PC-9 (cell line): ENCODE measurements at places on chromosomes 6 and 20.

- H3K4me1 ChIP-seq = no peaks in the 10 kb centered on the region
- no peaks in the 10 kb centered on the region for H3K36me3 ChIP-seq
- H3K4me3 ChIP-seq = no peak overlapping the region
- H3K27ac ChIP-seq = no peak overlapping the region
- H3K27me3 ChIP-seq = peaks cover 98% of the 10 kb centered on the region
- no peak for DNase-seq
Observed at GRCh38 chr6:168302534-168302933, 17.0 kb downstream of the DACT2 start.

DNA sequence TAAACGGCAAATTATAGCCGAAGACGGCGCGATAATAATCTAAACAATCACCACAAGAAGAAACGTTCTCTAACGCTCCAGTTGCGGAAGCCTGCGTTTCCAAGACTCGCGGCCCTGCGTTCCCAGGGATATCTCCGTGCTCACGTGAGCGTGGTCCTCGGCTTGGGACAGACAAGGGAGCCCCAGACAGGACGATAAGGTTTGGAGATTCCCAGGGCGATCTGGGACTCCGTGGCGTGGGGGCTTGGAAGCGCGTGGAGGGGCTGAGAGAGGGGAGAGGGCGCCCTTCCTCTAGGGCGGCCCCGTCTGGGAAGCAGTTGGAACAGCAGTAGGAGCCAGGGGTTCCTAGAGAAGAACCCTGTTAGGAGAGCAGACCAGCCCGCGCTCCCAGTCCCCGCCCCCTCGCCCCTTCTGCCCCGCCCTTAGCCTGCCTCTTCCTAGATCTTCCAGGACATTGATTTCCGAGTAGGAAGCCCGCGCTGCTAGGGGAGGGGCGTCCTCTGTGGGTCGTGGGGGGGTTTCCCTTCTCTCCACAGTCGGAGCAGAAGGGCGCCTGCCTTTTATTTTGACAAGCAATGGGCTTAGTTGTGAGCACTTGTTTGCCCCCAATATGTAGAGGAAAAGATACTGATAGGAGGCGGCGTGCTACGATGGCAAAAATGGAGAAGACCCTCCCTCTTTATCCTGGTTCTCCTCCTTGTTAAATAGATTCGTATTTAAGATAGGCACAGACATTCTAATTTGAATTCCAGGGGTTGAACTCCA is 10.6 kb downstream of the NRN1 start:
- no peaks in the 10 kb centered on the region for H3K36me3 ChIP-seq
- H3K4me1 ChIP-seq = no peaks in the 10 kb centered on the region
- H3K4me3 ChIP-seq = no peak overlapping the region
- peaks cover 17% of the 10 kb centered on the region; the same call in 1 of the 2 replicates for H3K27me3 ChIP-seq
- H3K27ac ChIP-seq = no peak overlapping the region

DNA sequence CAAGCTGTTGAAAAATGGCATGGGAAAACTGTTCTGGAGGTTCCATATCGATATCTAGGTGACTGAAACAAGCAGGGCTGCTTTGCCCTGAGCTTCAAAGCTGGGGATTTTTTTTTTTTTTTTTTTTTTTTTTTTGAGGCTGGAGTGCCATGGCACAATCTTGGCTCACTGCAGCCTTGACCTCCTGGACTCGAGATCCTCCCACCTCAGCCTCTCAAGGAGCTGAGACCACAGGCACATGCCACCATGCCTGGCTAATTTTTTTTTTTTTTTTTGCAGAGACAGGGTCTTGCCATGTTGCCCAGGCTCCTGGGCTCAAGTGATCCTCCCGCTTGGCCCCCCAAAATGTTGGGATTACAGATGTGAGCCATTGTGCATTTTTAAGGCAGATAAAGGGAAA is 11.0 kb downstream of the ERGIC3 start:
- H3K36me3 ChIP-seq = peaks cover 6% of the 10 kb centered on the region
- H3K27ac ChIP-seq = no peak overlapping the region
- H3K4me3 ChIP-seq = no peak overlapping the region
- H3K27me3 ChIP-seq = no peaks in the 10 kb centered on the region

DNA sequence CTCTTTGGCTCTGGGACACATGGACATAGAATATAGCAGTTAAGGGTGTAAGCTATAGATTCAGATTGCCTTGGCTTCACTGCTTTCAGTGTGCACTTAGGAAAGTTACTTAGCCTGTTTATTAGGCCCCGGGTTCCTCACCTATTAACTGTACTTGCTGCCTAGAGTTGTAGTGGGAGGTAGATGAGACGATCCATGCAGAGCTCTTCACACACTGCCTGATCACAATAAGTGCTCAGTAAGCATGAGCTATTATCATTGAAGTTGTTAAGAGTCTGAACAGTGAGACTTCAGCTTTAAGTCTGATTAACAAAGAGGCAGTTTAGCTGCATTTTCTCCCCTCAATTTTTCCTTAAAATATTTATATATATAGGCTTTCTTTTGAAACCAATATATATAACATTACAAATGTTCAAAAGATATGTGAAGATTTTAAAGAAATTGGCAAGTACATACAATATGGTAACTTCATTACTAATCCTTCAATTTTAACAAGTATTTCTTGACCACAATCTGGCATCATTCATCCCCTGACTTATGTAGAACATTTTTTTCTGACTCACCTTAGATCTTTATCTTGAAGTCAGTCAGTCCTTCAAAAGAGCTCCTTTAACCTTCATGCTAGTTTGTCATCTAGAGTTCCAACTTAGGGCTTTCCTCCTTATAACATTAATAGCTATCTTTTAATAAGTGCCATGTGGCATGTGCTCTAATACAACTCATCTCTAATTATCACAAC is 20.5 kb upstream of the SUPT3H start:
- DNase-seq = no peak
- H3K4me1 ChIP-seq = peaks cover 9% of the 10 kb centered on the region; the same call in 1 of the 2 replicates
- H3K4me3 ChIP-seq = no peak overlapping the region
- no peak overlapping the region for H3K27ac ChIP-seq
- no peaks in the 10 kb centered on the region for H3K27me3 ChIP-seq

DNA sequence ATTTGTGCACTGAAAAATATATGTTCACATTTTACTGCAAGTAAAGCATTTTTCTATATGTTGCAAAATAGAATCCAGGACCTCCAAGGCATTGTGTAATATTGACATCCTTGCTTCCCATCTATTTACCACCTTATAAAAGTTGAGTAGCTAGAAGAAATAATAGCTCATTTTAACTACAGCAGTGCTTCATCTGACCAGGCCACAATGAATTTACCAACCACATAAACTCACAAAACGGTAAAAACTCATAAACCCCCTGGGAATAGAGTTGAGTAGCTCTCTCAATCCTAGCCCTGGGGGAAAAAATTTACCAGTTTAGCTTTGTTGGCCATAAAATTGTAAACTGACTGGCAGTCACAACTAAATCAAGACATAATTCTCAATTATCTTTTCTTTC is 3.9 kb downstream of the ATXN1 start:
- H3K27ac ChIP-seq = peak overlapping the region; percentile 42; the same call in 1 of the 2 replicates
- no peaks in the 10 kb centered on the region for H3K27me3 ChIP-seq
- H3K36me3 ChIP-seq = no peaks in the 10 kb centered on the region
- DNase-seq = no peak
- no peak overlapping the region for H3K4me3 ChIP-seq

DNA sequence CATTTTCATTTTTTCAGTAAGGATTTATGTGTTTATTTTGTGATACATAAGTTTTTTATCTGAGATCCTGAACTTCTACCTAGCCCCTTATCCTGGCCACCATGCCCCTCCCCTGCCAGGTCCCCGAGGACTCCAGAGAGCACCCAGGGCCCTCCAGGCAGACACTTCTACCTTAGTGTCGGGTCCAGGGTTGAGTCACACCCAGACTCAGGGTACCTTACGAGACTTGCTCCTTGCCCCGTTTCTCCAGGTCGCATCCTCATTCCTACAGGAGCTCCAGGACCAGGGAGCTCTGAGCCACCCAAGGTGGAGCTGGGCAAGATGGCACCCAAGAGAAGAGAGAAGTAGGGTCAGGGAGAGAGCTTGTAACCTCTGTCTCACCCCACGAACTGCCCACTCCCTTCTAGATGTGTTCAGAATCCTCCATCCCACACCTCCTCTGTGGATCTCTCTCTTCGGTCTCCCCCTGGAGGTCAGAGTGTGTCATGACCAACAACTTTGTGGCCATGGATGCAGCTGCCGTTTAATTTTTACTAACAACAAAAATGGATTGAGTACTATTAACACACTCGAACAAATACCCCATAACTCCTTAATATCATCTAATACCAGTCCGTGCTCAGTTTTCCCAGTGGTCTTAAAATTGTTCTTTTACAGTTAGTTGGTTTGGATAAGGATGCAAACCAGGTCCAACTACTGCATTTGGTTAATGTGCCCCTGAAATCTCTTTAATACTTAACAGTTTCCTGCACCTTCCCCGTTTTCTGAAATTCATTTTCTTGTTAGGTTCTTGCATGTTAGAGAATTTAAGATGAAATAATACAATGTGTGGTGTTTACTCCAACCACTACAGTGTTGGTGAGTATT is 130.6 kb upstream of the INSM1 start:
- peak; percentile 21 for DNase-seq
- H3K27ac ChIP-seq = no peak overlapping the region
- H3K36me3 ChIP-seq = no peaks in the 10 kb centered on the region
- no peak overlapping the region for H3K4me3 ChIP-seq

DNA sequence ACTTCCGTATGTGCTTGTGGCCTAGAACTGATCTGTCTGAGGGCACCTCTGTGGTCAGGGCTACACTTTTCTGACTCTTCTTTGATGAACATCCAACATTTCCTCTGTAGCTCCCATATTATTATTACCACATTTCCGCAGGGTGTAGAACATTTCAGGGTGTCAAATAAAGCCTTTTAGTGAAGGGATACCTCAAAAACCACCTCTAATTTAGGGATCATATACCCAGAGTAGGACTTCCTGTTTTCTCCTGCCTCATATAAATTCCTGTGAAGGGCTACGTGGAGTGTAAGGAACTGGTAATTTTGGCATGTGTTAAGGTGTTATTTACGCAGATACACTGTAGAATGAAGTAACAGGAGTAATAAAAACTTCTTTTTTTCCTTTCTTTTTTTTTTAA is 5.5 kb upstream of the MUC22 start:
- peak overlapping the region; percentile 42; the same call in 1 of the 2 replicates for H3K27ac ChIP-seq
- H3K27me3 ChIP-seq = no peaks in the 10 kb centered on the region
- peaks cover 58% of the 10 kb centered on the region for H3K4me1 ChIP-seq
- no peak for DNase-seq

- no peak overlapping the region for H3K4me3 ChIP-seq
- peaks cover 16% of the 10 kb centered on the region for H3K4me1 ChIP-seq
- H3K27me3 ChIP-seq = no peaks in the 10 kb centered on the region
- peaks cover 9% of the 10 kb centered on the region; the same call in 1 of the 2 replicates for H3K36me3 ChIP-seq
- DNase-seq = no peak
- no peak overlapping the region for H3K27ac ChIP-seq
Observed at GRCh38 chr20:38092260-38092857, 58.8 kb downstream of the RPRD1B start.

- H3K36me3 ChIP-seq = peaks cover 6% of the 10 kb centered on the region; the same call in 1 of the 2 replicates
- no peak overlapping the region for H3K27ac ChIP-seq
- no peak for DNase-seq
- H3K27me3 ChIP-seq = no peaks in the 10 kb centered on the region
Observed at GRCh38 chr6:109714166-109714565, 23.1 kb downstream of the FIG4 start.

DNA sequence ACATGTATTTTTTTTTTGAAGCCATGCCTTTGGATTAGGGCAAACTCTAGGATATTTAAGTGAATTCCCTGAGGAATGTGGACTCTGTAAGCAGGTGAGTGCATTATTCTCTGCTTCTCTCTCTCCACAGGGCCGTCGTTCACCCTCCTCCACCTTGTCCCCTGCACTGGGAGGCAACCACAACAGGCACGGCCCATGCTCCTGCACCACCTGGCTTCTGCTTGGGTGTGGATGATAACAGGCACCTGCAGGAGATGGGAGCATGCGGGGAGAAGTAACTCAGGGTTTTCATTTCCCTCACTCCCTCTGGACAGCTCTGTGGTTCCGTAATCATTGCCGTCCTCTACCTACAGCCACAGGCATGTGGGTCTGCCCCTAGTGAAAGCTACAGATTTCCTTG is 43.4 kb downstream of the HLA-C start:
- DNase-seq = no peak
- no peaks in the 10 kb centered on the region for H3K36me3 ChIP-seq
- peaks cover 6% of the 10 kb centered on the region for H3K4me1 ChIP-seq
- no peak overlapping the region for H3K4me3 ChIP-seq
- no peak overlapping the region for H3K27ac ChIP-seq

DNA sequence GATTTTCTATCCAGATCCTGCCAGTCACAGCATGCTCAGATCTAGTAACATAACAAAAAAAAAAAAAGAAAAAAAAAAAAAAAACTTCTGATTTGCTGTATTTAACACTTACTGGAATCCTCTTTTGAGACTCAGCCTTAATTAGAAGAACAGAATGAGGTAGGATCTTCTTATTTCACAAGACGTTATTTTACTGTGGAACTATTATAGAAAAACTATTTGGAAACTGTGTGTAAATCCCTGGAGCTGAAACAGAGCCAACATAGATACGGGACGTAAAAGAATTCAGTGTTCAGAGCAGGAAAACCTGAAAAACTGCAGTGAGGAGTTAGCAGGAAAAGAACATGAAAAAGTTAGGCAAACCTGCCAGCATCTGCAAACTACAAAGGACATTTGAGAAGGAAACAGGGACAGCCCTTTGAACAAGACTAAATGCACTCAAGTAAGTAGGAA is 3.4 kb upstream of the ZNF217 start:
- H3K27ac ChIP-seq = peak overlapping the region; percentile 91
- H3K4me3 ChIP-seq = peak overlapping the region; percentile 86
- 0 out of 2 replicates have a peak, but pooled peaks cover under 1% of the 10 kb centered on the region for H3K36me3 ChIP-seq
- H3K4me1 ChIP-seq = peaks cover 52% of the 10 kb centered on the region
- no peaks in the 10 kb centered on the region for H3K27me3 ChIP-seq

DNA sequence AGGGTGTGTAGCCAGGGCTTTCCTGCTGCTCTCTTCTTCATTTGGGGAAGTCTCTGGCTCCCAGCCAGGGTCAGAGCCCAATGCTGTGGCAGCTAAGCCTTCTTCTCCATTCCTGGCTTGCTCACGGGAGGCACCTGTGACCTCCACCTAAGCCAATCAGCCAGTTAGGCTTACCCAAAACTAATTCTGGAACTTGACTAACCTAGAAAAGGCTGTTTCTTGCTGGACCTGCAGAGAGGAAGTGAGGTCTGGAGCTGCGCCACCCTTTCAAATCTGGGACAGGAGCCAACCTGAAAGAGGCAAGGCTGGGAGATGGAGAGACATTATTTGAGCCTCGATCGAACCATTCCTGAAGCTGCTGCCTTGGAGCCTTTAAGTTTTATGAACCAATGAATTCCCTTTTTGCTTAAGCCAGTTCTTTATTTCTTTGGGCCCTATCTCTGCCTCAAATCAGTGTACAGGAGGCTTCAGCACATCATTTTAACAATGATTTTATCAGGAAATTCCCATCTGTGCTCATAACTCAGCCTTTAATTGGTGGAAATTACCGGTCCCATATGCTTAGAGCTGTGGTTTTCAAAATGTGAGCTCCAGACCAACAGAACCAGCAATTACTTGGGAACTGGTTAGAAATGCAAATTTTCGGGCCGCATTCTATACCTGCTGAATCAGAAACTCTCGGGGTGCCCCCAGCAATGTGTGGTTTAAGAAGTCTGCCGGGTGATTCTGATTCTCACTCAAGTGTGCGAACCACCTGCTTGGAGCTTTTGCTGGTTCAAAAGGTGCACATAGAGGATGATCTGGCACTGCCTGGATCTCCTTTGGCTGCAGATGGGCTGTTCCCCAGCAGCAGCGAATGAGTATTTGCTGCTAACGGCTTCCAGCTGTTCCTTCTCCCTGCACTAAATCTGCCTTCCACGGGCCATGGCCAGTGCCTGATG is 97.4 kb upstream of the RNF24 start:
- no peaks in the 10 kb centered on the region for H3K36me3 ChIP-seq
- peak; percentile 67 for DNase-seq
- peaks cover 35% of the 10 kb centered on the region for H3K4me1 ChIP-seq
- no peak overlapping the region for H3K4me3 ChIP-seq
- no peak overlapping the region for H3K27ac ChIP-seq
